ENCODE measurements at places on chromosomes 4 and X.

GRCh38 chr4:98939892-98940298, 11.0 kb upstream of the EIF4E start:
- no peak for ATAC-seq

- ATAC-seq, result no peak
Observed at GRCh38 chrX:71565474-71566041, 12.7 kb upstream of the GCNA start.

DNA sequence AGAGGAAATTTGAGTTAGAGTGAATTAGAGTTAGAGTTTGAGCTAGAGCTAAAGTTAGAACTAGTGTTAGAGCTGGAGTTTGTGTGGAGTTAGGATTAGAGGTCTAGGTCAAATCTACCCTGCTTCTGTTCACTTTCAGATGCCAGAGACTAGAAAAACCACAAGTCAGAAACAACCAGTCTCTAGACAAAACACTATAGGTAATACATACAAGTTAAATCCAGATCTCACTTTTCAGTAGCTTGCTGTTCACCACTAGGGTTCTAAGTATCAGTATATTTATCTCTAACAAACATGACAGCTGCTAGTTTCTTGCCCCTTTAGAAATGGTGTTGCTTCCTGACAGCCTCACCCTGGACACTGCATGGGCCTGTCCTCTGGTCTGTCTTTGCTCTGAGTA, 300.7 kb downstream of the ARAP2 start:
- ATAC-seq, result no peak

DNA sequence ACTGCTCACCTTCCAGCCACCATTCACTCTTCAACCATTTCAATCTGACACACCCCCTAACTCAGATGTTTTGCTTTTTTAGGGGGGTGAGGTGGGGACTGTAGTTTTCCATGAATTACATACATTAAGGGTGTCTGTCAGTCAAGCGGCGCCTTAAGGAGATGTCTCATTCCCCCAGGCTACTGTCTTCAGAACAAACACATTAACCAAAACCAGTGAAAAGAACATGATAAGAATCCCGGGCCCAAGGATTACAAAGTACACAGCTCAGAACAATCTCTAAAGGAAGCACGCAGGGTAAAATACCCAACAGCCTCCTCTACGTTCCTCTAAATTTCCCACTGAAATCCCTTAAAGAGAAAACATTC, 62.5 kb upstream of the IRF2 start:
- no peak for ATAC-seq

GRCh38 chr4:54005475-54005874, 58.9 kb downstream of the CHIC2 start:
- no peak for ATAC-seq

- no peak for ATAC-seq
Observed at GRCh38 chr4:43330288-43330687, 437.8 kb downstream of the GRXCR1 start.

GRCh38 chrX:43998374-43998773, 25.2 kb upstream of the NDP start:
- ATAC-seq, result no peak

GRCh38 chr4:526189-526909, 27.3 kb downstream of the PIGG start:
- no peak for ATAC-seq

DNA sequence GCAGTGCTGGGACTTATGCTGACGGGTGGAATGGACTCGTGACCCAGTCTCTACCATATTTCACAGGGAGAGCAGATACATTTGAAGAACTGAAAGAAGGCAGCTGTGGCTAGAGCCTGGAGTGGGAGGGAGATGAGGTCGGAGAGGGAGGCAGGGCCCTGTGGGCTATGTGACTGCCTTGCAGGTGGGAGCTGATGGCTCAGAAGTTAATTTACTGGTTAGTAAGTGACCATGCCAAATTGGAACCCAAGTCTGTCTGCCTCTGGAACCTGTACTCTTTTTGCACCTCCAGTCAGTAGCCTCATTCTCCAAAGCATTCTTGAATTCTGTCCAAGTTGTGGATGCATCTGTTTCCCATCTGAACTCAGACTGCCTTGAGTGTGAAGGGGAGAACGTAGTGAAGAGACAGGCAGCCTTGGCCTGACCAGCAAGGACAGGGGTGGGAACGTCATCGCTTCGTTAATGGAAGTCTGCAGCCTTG, 92.3 kb downstream of the REPS2 start:
- peak; percentile 74 for ATAC-seq

- ATAC-seq, result no peak
Observed at GRCh38 chr4:46648088-46648744, 258.3 kb upstream of the GABRA2 start.

GRCh38 chrX:10741003-10741402, 120.6 kb upstream of the MID1 start:
- no peak for ATAC-seq

DNA sequence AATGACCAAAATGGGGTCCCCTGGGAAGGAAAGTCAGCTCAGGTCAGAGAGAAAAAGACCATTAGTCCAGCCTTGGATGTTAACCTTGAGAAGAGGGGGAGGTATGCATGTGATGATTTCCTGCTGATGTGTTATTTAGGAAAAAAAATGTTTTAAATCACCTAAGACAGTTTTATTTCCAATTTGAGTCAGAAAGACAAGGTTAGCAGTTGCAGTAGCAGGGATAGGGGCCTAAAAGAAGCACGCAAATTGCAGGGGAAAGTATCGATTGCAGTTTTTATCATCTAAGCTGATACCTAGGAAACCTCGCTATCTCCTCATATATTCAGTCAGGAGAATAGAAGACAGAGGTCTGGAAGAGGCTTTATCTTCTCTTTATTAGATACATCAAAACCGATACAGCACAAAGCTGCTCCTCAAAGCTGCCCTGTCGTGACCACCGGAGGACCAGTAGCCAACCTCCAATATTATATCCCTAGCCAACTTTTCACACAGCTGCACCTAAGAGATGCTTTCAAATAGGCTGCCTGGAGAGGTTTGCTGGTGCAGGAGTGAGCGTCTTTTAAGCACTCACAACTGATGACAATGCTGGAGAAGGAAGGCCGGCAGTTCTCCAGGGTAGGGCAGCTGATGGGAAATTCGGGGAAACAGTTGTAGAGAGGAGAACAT, 289.4 kb downstream of the INPP4B start:
- no peak for ATAC-seq

DNA sequence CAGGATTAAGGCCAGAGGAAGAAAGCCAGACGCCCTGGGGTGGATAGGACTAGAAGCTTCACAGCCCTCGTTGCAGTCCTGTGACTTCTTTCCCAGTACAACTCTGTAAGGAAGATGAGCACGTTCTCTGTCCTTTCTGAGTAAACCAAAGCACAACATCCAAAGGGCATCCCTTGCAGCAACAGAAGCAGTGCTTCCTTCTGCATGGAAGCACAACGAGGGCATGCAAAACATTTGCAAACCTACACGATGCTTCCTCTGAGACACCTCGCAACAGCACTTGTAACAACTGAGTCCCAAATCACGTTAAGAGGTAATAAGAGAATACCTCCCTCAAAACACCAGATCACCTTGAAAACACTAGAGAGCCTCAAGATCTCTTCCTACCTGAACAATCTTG, 335.7 kb upstream of the RASGEF1B start:
- no peak for ATAC-seq

GRCh38 chr4:126661194-126661593, 971.6 kb upstream of the INTU start:
- ATAC-seq, result no peak

DNA sequence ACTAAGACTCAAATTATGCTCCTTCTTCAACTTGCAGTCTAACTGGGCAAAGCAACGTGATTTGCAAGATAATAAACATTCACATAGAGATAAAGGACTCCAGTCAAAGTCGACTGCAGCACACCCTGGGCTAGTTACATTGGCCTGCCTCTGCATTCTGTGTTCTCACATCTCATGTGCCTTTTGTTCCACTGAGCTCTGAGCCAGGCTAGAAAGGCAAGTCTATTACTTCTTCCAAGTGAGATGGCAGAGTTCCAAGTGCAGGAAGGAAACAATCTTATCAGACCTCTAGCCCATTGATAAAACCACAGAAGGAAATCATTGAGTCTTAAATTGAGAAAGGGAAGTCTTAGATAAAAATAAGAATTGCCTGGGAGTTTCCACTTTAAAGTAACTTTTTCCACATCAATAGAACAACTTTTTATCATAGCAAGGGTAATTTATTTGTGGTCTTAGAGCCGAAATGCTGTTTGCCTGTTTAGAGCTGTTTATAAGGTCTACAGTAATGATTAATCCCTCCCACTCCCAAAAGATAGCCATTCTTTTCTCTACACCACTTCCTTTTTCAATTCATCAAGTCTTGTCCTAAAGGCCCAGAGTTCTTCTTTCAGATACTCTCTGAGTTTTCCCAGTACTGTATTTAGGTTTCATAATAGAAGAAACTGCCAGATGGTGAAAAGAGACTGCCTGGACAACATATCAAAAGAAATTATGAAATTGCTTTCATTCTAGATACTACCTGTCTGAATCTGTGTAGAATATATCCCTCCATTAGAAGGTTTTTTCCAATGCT, 200.2 kb downstream of the GUCY2F start:
- ATAC-seq, result no peak

Measured in gastroesophageal sphincter (tissue), 4 donors.